ENCODE measurements at places on chromosomes 16 and 17.
A peak's percentile ranks its signal among the peaks of the same experiment; 100 is the strongest.

GRCh38 chr16:86577314-86577971, 906 bp upstream of the FOXL1 start:
- no peak for DNase-seq

DNA sequence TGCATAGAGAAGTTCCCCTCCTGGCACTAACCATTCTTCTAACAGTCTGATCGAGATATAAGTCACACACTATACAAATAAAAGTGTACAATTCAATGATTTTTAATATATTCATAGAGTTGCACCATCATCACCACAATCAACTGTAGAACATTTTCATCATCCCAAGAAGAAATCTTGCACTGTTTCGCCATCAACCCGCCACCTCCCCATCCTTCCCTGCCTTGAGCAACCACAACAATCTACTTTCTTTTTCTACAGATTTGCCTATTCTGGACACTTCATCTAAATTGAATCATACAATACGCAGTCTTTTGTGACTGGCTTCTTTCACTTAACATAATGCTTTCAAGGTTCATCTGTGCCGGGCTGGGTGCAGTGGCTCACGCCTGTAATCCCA, 33.0 kb upstream of the GUCY2D start:
- DNase-seq = no peak

- DNase-seq = no peak
Observed at GRCh38 chr17:13154930-13155329, 137.1 kb upstream of the ELAC2 start.

GRCh38 chr17:4931963-4932362, at the start of gene GP1BA:
TSS of gene GP1BA (plus strand) at chr17:4932277. CDS start at chr17:4932605, 328 bp downstream.
- no peak for DNase-seq

DNA sequence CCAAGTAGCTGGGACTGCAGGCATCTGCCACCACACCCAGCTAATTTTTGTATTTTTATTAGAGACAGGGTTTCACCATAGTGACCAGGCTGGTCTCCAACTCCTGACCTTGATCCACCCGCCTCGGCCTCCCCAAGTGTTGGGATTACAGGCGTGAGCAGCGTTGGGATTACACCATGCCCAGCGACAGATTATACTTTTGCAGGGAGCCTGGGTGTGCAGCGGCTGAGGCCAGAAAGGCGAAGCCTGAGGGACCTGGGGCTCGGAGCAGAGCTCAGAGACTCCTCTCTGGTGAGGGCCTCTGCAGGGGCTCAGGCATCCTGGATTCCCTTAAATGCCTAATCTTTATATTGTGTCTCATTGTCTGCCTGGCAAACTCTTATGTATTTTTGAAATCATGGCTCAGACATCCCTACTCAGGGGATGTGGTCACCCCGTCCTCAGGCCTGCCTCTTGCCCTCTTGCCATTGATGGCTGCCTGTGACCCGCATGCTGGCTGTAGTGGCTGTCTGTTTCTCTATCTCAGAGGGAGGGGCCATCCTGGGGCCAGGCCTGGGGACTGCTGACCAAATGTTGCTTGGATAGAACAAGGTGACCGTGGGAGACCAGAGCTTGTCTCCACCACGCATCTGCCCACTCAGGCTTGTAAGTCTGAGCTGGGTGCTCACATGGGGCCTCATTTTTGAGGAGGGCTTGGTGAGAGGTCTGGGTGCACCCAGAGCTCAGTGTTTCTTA, 42.6 kb downstream of the B9D1 start:
- DNase-seq = no peak

DNA sequence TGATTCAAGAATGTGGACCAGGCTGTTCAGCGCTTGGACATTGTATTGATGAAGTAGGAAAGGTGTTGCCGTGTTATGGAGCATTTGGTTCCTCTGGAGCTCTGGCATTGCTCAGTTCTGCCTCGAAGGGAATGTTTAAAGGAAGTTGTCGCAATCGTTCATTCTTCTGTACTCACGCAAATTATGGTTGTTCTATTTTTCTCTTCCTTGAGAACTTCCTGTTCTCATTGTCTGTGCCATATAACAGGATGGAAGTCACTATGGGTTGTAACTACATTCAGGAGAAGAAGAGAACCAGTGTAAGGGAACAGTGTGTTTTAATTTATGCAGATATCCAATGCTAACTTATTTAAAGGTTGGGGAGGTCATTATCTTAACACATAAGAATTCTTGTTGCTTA, 13.0 kb downstream of the PCTP start:
- no peak for DNase-seq

GRCh38 chr16:14545346-14545884, 84.6 kb downstream of the PARN start:
- DNase-seq = no peak

DNA sequence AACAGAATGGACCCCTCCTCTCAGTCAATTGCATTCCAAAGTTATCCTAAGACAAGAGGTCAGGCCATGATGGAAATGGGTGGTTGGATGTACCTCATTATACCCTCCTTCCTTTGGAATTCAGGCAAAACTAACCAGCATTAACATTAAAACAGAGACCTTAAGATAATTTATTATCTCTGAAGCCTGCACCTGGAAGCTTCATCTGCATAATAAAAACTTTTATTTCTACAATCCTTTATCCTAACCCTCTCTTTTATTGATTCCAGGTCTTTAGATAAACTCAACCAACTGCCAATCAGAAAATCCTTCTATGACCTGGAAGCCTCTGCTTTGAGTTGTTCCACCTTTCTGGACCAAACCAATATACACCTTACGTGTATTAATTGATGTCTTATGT, 49.0 kb downstream of the ACSM1 start:
- no peak for DNase-seq

DNA sequence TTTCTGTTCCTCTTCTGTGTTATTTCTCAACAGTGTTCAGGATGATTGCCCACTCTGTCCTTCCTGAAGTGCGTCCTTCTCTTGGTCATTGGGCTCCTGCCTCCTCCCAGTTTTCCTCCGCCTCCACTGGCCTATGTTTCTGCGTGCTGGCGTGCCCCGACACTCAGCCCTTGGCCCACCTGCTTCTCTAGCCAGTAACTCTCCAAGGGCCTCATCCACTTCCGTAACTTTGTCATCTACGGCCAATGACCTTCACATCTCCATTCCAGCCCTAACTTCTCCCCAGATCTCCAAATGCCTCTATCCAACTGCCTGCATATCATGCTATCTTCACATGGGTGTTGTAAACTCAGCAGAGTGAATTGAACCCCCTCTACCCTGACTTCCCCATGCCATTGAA, 39.6 kb upstream of the RPL38 start:
- no peak for DNase-seq

- DNase-seq = no peak
Observed at GRCh38 chr17:57939797-57940196, 15.4 kb downstream of the CUEDC1 start.

DNA sequence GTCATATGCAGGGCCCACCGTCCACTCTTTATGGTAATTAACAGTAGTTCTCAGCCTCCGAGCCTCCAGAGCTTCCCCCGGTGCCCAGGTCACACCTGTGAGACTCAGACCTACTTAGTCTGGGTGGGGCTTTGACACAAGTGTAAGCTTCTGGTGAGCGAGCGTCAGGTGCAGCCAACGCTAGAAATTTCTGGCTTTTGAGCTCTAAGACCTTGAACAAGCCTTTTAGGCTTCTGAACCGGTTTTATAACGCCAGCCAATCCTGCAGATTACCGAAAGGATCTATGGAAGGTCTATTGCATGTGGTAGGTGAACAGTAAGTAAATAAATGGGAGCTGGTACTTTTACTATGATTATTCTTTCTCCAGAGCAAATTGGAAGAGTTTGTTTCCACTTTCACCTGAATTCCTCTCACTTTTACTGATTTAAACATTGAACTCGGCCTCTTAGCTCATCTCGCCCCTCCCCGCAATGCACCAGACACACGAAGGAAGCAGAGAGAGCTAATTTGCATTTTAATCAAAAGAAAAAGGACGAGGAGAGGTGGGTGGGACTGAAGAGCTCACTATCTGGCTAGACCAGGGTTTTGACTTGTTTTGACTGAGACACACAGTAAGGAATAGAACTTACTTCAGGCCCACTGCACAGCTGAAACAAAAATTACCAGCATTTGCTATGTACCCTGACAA, 47.1 kb downstream of the ABAT start:
- DNase-seq = no peak

DNA sequence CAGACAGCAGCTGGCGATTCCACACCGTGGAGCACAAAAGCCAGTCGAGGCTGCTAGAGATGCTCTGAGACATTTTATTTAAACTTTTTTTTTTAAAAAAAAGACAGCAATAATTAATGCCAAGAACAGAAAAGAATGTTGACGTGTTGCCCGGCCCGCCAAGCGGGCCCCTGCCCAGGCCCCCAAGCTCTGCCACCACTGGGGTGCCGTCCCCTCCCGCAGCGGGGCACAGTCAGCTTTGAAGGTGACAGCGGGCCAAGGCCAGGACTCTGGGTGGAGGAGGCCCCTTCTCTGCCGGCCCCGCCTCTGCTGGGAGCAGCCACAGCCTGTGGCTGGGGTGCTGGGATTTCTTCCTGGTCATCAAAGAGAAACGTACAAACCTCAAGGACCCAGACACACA, 9.8 kb downstream of the RNF166 start:
- no peak for DNase-seq

GRCh38 chr17:67751101-67752074, 33.7 kb downstream of the NOL11 start:
- DNase-seq = no peak

- no peak for DNase-seq
Observed at GRCh38 chr17:11589716-11590115, 8.6 kb upstream of the DNAH9 start.

GRCh38 chr17:57255182-57255775, 1.0 kb upstream of the MSI2 start:
- no peak for DNase-seq

GRCh38 chr16:50925758-50926357, 184.0 kb downstream of the CYLD start:
- no peak for DNase-seq

DNA sequence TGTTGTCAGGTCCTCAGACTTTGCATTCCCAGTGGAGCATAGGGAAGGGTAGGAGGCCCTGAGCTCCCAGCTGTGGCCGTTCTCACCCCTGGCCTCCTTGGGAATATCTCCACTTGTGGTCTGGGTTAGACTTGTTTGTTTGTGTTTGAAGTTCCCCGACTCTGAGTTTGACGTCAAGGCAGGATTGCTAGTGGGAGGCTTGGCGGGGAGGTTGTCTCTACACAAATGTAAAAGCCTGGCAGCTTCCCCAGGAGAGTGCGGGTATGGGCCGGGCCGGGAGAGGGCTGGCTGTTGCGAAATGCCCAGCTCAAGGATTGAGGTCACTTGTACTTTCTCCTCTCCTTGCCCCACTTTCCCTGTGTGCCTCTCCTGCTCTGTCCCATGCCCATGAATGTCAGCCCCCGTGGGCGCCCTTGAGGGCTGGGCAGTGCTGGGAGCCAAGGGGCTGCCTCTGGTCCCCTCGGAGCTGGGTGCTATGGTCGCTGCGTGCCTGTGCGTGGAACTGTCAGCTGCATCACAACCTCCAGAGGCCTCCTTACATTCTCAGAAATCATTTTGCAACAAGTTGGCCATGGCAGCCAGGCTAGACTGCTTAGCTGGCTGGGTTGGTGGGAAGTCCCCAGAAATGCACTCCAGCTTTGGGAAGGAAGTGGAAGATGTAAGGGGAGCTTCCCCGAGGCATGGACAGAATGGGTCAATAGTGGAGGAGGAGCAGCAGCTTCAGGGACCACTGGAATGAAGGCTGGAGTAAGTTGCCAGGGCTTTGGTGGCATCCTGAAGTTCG, 84.3 kb downstream of the KSR1 start:
- DNase-seq = peak; percentile 98

DNA sequence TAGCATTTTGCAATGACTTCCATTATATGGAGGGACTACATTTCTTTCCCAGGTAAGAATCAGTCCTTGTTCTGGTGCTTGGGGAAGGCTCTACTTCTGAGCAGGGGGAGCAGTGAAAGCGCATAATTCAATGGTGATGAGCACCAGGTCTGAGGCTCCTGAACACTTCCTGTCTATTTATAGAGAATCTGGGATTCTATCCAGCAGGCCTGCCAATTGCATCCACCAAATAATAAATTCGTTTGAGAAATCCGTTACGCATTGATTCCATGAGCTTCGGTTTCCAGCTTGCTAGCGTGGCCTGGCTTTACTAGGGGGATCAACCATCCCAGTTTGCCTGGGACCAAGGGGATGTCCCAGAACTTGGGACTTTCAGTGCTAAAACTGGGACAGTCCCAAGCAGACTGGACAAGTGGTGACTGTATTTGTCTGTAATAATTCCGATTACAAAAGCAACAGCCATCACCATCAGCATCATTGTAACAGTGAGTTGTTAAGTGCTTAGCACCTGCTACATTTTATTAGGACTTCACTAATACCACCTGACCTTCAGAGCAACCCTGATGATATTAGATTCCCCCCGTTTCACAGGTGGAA, 349.9 kb downstream of the MAF start:
- DNase-seq = no peak

- no peak for DNase-seq
Observed at GRCh38 chr17:47692137-47692894, 1.6 kb upstream of the TBKBP1 start.

- DNase-seq = no peak
Observed at GRCh38 chr16:56382459-56382858, 42.9 kb downstream of the AMFR start.

DNA sequence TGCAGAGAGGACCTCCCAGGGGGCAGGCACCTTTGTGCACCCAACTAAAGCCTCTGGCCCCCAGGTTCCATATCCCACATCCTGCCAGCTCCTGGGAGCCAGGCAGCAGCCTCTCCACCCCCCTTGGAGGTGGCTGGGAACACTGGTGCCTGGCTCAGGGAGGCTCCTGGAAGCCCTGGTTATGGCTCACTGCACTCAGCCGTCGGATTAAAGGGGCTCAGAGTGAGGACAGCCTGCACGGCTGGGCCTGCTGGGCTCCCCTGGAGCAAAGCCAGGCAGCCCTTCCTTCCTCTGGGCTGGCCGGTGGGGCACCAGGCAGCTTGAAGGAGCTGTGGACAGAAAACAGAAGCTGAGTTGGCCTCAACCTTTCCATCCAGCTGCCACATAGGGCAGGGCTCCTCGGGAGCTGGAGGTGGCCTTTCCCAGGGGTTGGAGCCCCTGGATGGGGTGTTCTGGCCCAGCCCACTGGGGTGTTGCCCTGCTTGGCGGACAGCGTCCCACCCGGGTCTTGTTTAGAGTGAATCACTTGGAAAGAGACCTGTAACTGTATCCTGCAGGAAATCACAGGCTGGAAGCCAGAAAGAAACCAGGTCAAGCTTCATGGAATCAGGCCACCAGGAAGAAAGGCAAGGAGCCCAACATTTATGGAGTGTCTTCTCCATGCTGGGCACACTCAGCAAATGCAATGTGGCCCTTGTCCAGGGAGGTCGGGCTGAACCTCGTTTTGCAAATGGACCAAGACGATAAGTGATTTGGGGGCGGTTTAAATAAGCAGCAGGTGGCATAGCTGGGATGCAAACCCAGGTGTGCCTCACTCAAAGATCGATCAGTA, 253.3 kb downstream of the SOX9 start:
- no peak for DNase-seq

GRCh38 chr17:30788918-30789317, 35.6 kb downstream of the CRLF3 start:
- DNase-seq = no peak

Data from AG09319 (cell line).